Effector CD8-positive, alpha-beta T cell (primary cell): ENCODE measurements at places on chromosomes 5 and 9.

GRCh38 chr5:133398646-133399101, 213.7 kb downstream of the FSTL4 start:
- DNase-seq = no peak

DNA sequence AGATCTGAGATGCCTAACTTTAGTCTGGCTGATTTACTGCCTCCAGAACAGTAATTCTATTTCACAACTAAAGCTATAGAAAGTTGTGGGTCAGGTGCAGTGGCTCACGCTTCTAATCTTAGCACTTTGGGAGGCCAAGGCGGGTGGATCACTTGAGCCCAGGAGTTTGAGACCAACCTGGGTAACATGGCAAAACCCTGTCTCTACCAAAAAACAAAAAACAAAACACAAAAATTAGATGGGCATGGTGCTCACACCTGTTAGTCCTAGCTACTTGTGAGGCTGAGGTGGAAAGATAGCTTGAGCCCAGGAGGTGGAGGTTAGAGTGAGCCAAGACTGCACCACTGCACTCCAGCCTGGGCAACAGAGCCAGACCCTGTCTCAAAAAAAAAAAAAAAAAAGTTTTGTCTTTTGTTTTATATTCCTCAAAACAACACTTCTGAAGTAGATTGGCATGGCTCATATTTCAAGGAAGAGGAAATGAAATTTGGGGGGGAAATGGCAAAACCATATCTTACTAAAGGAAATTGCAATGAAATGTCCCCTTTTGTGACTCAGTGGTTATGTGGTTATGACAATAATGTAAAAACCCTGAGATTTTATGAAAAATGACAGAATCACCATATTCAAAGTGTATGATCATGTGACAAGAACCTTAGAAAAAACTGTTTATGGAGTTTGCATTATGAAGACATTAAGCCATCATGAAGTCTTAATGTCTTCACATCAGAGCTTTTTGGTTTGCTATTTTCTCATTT, 16.2 kb downstream of the FNBP1 start:
- no peak for DNase-seq

DNA sequence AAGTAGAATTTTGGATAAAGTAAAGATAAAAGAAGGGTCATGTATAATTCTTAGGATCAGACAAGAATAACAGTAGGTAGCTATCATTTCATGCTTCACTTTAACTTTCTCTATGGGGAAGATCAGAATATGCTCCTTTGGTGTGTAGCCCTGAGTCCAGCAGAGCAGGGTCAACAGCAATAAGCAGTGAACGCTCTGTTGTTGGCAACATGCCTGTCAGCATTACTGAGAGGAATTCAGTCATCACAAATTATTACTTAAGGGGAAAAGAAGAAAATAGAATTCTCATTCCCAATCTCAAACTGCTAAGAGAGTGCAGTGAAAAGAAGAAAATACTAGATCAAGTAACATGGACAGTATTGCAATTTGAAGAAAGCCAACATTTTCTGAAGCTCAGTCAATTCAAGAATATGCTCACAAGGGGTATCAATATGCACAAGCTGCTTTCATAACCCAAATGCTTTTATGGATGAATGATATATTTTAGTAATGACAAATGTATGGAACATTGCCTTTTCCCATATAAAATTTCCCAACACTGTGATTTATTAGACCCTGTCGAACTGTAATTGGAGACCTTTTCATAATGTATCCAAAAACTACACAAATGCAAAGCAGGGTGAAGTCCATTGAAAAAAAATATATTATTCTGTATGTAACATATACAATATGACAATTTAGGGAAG, 1359.4 kb downstream of the EFNA5 start:
- no peak for DNase-seq

DNA sequence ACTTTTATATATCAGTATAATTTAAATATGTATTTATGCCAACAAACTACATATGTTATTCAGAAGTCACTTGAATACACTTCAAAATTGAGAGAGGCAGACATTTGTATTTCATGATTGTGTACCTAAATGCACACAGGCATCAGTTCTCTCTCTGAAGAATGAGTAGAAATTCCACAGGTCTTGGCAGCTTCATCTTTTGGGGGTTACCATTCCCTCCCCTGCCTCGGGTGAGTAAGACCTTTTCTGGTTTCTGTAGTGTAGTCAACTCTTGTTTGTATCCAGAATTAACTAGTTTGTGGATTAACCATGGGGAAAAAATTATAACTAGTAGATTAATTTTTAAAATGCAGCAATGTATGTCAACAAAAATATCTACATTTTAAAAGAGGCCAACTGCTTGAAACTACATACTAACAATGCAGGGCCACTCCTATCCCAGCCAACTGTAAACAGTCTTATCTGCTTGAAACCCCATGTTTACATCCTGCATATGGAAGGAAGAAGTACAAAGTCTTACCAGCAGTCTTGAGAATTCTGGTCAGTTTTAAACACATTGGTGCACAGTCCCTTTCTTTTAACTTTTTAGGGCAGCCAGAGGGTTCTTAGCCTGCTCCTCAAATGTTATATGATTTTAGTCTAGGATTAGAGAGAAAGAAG, 339.6 kb upstream of the KIF2A start:
- no peak for DNase-seq

DNA sequence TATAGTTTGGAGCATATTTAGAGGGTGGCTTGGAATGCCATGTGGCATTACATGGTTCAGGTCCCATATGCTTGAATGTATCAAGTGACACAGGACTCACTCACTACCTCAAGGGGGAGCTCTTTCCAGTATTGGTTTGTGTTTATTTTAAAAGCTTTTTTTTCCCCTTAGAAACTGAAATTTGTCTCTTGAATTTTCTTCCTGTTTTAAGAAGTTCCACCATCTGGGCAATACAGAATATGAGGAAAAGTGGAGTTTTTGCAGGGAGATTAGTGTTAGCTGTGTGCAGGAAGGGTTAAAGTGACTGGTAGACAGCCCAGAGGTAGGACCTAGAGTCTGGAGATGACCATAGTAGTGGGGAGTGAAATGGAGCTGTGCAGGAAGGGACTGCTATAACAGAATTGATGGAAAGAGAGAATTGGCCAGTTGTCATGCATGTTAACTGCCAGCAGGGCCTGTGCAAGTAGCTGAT, 36.6 kb downstream of the CTNNA1 start:
- DNase-seq = no peak

GRCh38 chr5:171441246-171441791, 21.9 kb downstream of the FGF18 start:
- no peak for DNase-seq

DNA sequence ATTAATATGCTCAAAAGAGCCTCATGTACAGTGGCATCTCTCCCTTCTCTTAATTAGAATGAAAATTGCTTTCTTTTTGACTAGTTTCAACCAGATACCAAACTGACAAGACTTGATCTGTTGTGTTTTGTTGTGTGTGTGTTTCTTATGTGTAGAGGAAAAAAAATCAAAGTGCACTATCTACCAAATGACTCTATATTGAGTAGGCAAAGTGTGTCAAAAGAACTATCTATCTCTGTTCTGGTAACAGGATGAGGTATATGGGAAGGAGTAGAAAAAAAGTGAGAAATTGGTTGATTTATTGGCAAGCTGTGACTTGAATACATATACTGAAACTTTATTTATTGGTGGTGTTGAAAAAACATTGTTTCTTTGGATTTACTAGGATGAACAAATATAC, 190.0 kb downstream of the SLF1 start:
- DNase-seq = no peak

DNA sequence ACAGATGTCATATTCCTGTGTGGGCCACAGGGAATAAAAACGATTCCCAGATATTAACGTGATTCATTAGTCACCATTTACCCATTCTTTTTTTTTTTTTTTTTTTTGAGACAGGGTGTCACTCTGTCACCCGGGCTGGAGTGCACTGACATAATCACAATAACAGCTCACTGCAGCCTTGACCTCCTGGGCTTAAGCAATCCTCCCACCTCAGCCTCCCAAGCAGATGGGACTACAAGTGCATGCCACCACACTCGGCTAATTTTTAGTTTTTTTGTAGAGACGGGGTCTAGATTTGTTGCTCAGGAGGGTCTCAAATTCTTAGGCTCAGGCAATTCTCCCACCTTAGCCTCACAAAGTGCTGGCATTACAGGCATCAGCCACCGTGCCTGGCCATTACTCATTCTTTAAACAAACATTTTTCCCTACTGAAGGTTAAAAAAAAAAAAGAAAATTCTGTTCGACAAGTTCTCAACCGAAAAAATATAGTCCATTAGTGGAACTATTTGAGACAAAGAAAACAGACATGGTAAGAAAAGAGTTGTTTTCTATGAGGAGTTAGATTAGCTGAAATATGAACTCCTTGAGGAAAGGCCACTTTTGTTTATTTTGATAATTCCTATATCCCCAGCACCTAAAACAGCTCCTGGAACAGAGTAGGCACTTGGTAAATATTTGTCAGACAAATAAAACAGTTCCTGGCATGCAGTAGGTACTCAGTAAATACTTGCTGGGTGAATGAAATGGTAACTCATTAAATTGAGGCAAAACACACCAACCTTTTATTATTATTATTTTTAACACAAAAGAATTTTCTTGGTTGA, 32.1 kb upstream of the PDCL start:
- DNase-seq = no peak

GRCh38 chr5:120415985-120416384, 48.1 kb upstream of the PRR16 start:
- DNase-seq = no peak

DNA sequence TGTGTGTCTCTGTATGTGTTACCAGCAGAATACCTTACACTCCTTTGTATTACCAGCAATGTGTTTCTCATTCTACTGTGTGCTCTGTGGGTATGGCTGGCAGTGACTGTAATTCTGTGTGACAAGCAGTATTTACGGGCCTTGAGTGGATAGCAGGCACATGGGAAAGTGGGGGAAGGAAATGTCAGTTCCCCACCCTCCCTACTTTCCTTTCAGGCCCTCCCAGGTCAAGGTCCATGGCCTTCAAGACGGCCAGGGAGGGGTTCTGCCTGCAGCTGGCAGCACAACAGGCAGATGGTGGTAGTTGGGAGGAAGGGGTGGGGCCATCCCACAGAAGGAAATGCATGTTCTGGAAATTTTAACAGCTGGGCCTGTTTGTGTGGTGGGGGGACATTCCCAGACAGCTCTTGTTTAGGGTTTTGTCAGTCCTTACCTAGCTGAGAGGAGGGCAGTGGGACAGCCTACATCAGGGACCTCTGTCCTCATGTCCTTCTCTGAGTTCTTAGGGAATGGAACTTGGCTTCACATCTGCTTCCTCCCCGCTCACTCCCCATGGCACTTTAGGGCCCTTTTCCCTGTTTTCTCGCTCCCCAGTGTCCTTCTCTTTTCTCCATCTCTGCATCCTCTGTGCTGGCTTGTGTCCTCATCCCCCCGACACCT, 14.6 kb upstream of the TNIP1 start:
- no peak for DNase-seq

DNA sequence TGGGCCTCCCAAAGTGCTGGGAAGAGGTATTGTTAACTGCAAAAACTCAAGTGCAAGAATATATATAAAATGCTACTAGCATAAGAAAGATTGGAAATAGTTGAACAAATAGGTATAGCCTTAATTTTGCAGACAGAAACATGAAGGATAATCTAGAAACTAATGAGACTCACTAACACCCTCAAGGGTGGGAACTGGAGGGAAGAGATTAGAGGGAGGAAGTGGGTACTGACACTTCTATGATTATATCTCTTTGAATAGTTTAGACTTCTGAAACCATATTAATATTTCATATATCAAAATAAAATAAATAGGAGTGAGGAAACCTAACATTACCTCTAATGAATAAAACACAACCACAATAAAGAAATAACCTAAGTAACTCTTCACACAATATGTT, 23.0 kb downstream of the AUH start:
- DNase-seq = no peak

- no peak for DNase-seq
Observed at GRCh38 chr9:133278161-133279114, 3.4 kb upstream of the ABO start.

- no peak for DNase-seq
Observed at GRCh38 chr5:15571081-15571480, 71.1 kb downstream of the FBXL7 start.

DNA sequence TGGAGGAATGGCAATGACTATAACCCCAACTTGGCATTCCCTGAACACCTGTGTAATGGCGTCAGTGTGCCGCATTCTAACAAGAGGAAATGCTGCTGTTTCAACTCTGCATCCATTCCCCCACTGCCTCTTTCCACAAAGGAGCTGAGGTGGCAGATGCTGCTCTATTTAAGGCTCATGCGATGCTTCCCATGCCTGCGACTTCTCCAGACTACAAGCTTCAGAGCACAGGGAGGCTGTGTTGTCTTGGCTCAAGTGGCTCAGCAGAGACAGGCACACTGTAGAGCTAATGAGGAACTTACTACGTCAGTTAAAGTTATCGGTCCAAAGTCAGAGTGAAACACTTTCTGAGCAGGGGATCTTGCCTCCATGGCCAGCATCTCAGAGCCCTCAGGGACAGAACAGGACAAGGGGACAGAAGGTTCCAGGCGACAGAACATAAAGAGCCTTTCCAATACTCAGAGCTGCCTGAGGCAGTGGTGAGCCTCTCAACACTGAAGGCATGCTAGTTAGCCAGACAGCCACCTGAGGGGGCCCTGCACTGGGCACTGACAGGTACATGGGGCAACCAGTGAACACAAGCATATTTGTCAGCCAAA, 21.8 kb downstream of the TNIP1 start:
- no peak for DNase-seq

GRCh38 chr5:34742061-34742460, 85.9 kb downstream of the RAI14 start:
- DNase-seq = no peak

- no peak for DNase-seq
Observed at GRCh38 chr9:130981756-130982137, 27.2 kb upstream of the LAMC3 start.

- DNase-seq = no peak
Observed at GRCh38 chr9:32128546-32128945, 255.9 kb upstream of the ACO1 start.

GRCh38 chr5:370959-371810, 49.7 kb downstream of the AHRR start:
- no peak for DNase-seq

- no peak for DNase-seq
Observed at GRCh38 chr9:111514967-111515366, 10.0 kb upstream of the ZNF483 start.

DNA sequence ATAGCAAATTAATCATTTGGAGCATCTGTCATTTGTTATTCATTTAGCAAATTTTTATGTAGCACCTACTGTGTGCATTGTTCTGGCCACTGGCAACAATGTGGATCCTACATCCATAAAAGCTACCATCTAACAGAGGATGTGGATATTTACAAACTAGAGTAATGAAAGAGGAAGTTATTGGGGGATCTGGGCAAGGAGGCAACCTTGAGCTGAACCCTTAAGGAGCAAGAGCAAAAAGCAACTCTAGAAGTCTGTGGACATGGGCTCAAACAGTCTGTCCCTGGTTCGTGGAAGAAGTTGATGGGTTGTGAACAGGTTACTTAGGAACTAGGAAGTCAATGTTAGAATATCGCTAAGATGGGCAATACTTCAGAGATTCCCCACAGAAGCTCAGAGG, 259.9 kb downstream of the SYK start:
- no peak for DNase-seq
